ENCODE measurements at places on chromosomes 4 and X. TPM values are rescaled to one million over a fixed set of nuclear protein-coding genes. Genes with fewer than 3 reads are reported as not detected.

- no peak for DNase-seq
Measured at GRCh38 chr4:80099671-80100070, 26.6 kb upstream of the ANTXR2 start.

- no peak for DNase-seq
Measured at GRCh38 chr4:175326796-175327195, 408.6 kb downstream of the ADAM29 start.

GRCh38 chr4:1506956-1507721 is 100.9 kb upstream of the NKX1-1 start:
- no peak for DNase-seq

Gene NXF2B
- not detected for total RNA-seq

GRCh38 chr4:53234111-53234510 is 131.8 kb downstream of the SCFD2 start:
- no peak for DNase-seq

Gene FGFR3
- not detected for total RNA-seq

DNA sequence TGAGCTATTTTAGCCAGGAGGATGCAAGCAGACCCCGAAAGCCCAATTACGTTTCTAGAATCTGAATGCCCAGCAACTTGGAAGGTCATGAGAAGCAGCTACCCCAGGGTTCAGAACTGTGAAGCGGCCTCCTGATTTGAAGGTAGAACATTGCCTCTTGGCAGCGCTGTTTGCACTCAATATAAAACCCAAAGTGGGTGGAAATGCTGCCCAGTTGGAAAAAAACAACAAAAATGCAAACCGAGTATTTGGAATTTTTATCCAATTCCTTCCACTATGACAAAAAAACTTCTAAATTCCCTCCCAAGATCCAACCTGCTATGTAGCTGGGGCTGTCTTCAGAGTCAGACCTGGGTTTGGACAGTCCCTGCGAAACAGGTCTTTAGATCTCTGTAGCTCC is 103.3 kb upstream of the RBPJ start:
- no peak for DNase-seq

GRCh38 chr4:101014417-101014816 is 332.9 kb downstream of the PPP3CA start:
- DNase-seq, result no peak

DNA sequence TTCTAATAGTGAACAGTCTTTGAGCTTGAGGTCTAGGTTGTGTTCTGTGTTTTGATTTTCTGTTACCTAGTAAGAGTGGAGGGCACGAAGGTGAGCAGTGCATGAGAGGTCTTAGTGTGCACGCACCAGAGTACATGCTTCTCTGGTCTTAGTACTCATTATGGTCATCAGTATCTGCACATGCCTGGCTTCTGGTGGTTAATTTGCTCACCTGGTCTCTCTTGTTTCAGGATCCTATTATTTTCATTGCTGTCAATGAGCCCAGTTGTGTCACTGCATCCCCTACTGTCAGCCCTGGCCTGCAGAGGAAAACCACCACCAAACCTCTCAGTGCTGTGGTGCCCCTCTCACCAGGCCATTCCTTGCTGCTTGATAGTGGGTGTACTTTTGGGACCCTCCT is 54.8 kb downstream of the NSUN7 start:
- no peak for DNase-seq

- no peak for DNase-seq
Measured at GRCh38 chrX:120457766-120458180, 11.3 kb downstream of the LAMP2 start.

DNA sequence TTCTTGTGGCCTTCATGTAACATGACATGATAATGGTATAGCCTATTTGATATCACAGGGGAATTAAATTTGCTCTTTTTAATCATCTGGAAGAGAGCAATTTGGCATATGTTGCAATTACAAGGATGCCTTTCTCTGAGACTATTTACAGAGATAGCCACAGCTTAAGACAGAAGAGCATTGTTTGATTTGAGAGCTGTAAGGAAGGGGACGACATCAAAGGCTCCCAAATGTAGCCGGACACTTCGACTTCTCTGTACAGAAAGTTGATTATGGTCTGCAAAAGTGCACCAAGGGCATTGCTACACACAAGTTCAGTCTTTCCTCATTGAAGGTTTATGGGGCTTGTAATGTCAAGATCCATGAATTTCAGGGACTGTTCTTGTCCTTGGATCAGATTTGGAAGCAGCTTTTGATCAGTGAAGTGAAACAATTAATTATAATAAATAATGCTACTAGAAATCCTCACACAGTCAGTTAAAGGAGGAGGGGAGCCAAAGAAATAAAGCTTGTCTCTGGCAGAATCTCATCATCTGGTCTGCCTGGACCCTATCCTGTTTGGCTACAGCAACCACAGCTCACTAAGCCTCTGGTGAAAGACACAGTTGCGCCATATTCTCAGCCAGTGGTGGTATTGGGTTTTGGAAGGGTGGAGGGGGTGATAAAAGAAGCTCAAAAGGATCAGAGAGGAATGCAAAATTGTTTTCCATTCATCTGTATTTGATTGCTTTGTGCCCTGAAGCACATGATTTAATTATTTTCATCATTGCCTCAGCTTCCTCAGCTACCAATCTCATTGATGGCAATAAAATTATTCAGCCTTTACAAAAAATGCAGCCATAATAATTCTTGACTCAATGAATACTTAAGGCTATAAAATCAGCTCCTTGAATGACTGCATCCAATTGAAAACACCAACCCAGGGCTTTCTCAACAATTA is 654.3 kb upstream of the LCORL start:
- no peak for DNase-seq

All from CD8-positive, alpha-beta memory T cell (primary cell).